ENCODE measurements at places on chromosomes 16 and 17.

- peak; percentile 44 for DNase-seq
These were observed 2.1 kb downstream of the CFAP20 start for GRCh38 chr16:58127033-58127556.

GRCh38 chr16:49699841-49700175 is 156.1 kb downstream of the ZNF423 start:
- no peak for DNase-seq

- no peak for DNase-seq
These were observed 29.4 kb downstream of the COG7 start for GRCh38 chr16:23423496-23424049.

DNA sequence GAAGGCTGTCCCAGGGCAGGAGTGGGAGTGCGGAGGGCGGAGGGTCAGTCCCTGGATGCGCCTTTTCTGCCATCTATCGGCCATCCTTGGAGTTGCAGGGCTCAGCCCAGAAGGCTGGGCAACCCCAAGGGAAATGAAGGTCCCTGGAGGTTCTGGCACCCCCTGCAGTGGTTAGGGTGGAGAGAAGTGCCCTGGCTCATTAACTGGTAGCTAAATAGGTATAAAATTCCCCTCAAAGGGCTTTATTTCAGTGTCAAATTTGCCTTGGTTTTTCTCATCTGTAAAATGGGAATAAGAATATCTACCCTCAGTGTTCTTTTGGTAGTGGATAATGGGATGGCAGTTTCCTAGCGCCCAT is 22.4 kb downstream of the C17orf75 start:
- peak; percentile 86 for DNase-seq

DNA sequence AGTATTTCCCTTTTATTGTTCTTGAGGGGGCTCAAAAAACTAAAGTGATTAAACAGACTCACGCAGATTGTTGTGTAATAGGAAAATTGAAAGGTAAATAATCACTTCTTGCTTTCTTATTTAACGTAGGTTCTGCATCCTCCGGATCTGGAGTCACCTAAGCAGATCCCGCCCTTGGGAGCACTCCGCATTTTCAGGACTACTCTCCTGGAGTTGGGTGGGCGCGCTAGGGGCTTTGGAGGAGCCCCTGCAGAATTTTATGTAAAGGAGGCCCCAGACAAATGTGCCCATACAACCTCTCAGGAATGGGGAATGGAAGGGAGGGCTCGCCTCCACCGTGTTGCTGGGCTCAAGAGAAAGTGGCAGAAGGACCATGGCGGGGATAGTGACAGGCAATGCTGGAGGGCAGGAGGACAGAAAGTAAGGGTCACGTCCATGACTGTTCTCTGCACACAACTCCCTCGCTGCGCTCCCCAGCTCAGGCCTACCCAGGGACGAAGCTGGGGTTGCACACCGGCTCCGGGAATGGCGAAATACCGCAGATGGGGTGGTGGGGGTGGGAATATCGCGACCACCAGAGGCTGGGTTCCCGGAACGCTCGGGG is 8.3 kb downstream of the MT2A start:
- no peak for DNase-seq

- no peak for DNase-seq
These were observed 5.0 kb downstream of the ARHGEF15 start for GRCh38 chr17:8314797-8315763.

- DNase-seq, result no peak
These were observed 723 bp downstream of the NTHL1 start for GRCh38 chr16:2046893-2047329.

DNA sequence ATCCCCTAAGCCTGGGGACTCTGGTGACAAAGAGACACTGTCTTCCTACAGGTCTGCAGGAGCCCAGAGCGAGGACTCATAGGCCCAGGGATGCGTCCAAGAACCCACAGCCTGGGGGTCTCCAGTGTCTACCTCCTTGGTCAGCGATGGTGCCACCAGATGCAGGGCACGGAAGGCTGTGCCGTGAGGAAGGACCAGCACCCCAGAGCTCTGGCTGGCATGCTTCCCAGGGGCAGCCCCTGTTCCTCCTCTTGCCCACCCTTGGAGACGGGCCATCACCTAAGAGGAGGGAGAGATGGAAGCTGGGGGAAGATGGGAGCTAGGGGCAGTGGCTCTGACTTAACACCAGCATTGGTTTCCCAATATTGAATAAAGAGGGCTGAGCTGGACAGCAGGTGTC is 125.2 kb downstream of the SDK2 start:
- no peak for DNase-seq

GRCh38 chr17:58338841-58339754 is 10.5 kb upstream of the TSPOAP1 start:
- peak; percentile 96 for DNase-seq

DNA sequence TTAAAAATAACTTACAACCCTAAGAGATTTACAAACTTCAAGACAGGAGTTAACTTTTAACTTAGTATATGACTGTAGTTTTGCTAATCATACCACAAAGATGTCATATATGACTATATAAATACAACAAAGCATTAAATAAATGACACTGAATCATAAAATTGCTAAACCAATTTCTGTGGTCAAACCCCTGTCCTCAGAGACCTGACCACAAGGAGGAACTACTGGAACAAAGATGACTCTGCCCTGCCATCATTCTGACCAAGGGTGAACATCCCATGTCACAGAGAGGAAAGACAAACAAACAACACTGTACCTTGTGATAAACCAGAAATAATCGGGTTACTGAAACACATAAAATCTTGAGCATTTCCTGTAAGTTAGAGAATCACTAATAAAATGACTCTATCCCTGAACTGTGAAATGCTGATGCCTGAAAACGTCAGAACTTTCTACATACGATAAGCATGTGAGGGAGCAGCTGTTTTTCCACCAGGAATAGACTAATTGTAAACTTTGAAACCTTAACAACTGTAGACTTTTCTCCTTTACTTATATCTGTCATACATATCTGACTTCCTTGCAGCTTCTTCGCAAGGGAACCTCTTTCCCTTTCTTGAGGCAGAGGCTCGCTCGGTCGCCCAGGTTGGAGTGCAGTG is 47.9 kb downstream of the WDR59 start:
- peak; percentile 84 for DNase-seq

GRCh38 chr17:42116705-42117396 is 4.3 kb downstream of the KAT2A start:
- peak; percentile 85 for DNase-seq

GRCh38 chr17:56910509-56911235 is 3.2 kb downstream of the TRIM25 start:
- DNase-seq, result no peak

- DNase-seq, result no peak
These were observed 1410.9 kb upstream of the CDH8 start for GRCh38 chr16:63447121-63447520.

- no peak for DNase-seq
These were observed 8.9 kb downstream of the CIBAR2 start for GRCh38 chr16:85103114-85104079.

DNA sequence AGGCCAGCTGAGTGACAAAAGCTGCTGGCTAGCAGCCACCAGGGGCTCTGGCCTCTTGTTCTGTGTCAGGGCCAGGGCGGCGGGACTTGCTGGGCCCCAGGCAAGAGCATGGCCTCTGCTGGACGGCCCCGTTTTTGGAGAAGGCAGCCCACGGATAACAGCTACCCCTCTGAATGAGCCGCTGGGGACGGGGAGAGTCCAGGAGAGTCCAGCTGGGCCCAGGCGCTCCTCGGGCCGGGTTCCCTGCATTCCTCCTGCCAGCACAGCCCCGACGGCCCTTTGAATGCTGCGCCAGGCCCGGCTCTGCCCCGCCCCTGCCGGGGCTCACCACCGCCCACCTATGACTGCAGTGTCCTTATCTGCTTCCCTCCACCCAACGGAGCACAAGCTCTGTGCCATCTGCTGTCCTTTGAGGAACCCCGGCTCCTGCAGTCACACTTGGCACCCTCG is 33.4 kb downstream of the SLC7A5 start:
- no peak for DNase-seq

DNA sequence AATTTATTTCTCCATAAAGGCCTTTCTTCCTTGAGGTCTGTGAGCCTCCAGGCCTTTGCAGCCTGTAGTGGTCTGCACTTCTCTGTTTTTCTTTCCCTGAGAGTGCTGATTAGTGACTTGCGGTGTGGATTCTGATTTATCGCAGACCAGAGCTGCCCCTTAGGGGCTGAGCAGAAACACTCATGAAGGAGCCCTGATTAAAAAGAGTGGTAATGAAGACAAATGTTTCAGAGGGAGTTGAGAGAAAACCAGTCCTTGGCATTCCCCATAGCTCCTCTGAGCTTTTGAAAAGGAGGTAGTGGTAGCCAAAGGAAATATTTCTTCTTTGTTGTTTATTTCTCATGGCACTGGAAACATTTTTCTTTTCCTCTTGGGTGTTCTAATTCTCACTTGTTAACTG is 268.1 kb upstream of the TBX2 start:
- DNase-seq, result no peak

GRCh38 chr17:18229771-18230170 is 4.3 kb downstream of the LLGL1 start:
- no peak for DNase-seq

- no peak for DNase-seq
These were observed 167.2 kb upstream of the CDH11 start for GRCh38 chr16:65289022-65289421.

GRCh38 chr16:21980032-21980431 is 20.9 kb downstream of the PDZD9 start:
- DNase-seq, result no peak

DNA sequence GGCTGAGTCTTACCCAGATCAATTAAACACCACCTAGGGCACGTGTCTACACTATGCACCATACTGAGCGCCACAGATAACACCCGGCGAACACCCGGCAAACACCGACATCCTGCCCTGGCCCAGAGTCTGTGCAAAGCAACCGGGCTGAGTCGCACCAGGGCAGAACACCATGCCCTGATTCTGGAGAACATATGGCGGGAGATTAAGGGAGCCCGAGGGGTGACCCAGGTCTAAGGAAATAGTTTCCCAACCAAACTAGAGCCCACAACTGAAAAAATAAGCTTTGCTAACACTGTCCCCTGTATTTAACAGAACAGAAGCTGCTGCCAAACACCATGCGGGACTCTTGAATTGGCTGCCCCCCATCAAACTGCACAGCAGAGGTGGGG is 22.1 kb downstream of the MYO18A start:
- DNase-seq, result no peak

DNA sequence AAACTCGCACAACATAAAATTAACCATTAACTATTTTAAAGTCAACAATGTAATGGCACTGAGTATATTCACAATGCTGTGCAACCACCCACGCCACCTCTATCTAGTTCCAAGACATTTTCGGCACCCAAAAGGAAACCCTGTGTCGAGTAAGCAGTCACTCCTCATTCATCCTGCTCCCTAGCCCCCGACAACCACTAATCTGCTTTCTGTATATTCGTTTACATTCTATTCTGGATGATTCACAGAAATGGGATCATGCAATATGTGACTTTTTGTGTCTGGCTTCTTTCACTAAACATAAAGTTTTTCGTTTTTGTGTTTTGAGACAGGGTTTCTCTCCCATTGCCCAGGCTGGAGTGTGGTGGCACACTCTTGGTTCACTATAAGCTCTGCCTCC is 42.2 kb upstream of the HAPSTR1 start:
- DNase-seq, result no peak

DNA sequence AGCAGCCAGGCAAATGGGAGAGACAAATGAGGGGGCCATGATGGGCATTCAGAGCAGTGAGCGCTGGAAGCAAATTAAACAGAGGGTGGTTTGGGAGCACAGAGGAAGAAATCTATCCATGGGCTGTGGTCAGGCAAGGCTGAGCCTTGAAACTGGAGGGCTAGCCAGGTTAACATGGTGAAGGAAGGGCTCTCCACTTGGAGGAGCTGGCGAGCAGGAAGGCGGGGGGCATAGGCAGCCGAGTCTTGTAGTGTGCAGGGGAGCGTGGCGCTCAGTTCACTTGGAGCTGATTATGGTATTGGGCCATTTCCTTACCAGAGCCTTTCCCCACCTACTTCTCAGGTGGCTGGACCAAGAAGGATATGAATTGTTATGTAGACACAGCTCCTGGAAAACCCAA is 189.7 kb downstream of the SNX29 start:
- no peak for DNase-seq

DNA sequence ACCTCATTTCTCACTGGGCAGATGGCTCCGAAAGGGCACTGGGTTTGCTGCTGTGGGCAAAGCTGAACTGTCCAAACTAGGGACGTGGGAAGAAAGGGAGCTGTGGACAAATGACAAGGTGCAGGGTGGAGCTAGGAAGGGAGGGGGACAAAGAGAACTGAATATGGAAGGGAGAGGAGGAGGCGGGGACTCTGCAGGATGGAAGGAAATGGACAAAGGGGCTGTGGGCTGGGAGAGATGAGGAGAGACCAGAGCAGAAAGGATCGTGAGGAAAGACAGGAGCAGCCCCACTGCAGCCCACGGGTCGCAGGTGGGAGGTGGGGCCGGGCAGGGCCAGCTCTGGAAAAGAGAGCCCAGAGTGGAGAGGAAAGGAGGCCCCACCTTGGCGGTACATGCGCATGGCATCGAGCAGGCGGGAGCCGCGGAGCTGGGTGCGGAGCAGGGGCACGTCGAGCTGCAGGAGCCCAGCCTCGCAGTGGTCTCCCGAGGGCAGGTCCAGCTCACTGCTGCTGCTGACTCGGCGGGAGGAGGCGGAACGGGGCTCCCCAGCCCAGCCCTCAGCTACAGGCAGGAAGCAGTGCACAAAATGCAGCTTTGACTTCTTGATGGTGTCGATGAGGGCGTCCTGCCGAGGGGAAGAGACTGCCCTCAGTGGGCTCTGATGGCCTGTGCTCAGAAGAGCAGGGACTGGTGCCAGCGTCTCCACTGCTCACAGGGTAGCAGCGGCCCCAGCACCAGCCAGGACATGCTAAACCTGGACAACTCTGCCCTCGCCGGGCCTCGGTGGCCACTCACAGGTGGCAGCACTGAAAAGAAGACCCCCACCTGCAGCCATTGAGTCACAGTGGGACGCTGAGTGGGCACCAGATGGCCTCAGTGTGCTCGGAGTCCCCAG is 66.8 kb downstream of the PIPOX start:
- no peak for DNase-seq

Data from activated CD4-positive, alpha-beta T cell treated with anti-CD3 and anti-CD28 coated beads, Interleukin-10, Interleukin-2, amounts not matched to agents 100 ng/mL and 50 ng/mL, durations not matched to agents 16 hours and 8 hours (primary cell).